Glomerular endothelial cell (primary cell): ENCODE measurements at places on chromosomes 13 and 19.

DNA sequence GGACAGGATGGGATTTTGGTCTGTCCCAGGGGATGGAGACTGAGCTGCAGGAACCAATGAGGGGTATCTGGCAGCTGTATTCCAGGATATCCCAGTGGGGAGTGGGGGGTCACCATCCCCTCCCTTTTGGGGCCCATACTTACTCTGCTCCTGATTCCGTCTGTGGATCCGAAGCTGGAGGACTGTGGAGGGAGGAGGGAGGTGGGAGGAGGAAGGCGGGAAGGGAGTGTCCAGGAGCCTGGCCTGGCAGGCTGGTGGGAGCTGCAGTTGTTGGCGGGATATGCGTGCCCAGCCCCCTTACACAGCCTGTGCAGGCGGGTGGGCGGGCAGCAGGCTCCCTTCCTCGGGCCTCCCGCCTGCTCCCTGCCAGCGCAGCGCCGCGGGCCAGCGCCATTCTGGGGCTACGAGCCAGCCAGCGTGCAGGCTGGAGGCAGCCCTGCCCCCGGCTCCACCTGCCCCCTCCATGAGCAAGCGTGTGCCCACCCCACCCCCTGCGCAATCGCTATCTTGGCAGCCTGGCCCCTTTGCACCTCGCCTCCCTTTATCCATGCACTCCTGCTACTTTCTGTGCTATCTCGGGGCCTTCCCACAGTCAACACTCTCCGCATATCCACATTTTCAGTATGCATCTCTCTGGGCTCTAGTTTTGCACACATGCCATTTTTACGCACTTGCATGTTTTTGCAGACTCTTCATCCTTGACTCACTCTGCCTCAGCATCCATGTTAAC lies 2.8 kb downstream of the MAMSTR start:
- DNase-seq = no peak

DNA sequence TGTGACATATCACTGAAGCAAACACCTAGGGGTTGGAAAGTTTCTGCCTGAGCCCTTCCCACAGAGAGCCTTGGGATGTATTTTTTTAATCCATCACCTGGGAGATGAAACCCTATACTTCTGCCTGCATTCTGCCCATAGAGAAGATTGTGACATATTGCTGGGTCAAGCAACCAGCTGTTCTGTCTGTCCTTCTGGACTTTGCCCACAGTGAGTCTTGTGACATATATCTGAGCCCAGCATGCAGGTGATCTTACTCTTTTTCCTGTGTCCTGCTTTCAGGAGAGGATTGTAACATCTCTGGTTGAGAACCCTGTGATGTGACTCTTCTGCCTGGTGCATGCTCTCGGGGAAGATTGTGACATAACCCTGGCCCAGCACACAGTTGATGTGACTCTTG lies 24.9 kb upstream of the ZNF681 start:
- no peak for DNase-seq

DNA sequence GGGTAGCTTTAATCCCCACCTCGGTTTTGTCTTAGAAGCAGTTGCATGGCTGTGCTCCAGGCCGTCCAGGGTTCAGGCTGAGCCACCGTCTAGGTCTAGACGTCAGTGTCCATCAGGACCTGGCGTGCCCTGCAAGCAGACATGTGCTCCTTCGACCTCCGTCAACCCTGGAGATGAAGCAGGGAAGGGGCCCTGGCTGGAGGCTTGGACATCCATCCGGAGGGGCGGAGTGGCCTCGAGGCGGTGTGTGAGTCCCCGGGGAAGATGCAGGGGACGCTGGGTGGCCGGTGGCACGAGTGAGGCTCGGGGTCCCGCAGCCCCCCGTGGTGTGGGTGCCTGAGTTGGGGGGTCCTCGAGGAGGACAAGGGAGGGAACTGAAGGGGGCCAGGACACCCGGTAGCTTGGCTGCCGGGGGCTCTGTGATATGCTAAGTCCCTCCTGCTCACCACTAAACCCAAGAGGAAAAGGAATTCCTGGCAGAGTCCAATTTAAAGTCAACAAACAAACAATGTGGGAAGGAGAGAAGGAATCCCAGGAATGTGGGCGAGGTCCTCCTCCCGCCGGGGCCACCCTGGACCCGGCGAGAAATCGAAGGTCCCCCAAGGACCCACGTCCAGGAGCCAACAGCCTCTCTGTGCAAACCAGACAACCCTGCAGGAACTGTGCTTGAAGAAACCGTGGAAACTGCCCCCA lies 14.9 kb upstream of the PTBP1 start:
- DNase-seq = no peak

DNA sequence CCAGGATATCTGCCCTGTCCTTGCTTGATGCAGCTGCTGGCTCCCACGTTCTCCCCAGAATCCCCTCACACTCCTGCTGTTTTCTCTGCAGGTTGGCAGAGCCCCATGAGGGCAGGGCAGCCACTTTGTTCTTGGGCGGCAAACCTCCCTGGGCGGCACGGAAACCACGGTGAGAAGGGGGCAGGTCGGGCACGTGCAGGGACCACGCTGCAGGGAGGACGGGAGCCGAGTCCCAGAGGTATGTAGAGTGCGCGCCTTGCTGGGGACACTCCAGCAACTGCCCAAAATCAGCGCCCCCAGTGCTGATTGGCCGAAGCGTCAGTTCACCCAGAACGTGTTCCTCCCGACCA lies 30.3 kb upstream of the MIER2 start:
- DNase-seq = no peak

DNA sequence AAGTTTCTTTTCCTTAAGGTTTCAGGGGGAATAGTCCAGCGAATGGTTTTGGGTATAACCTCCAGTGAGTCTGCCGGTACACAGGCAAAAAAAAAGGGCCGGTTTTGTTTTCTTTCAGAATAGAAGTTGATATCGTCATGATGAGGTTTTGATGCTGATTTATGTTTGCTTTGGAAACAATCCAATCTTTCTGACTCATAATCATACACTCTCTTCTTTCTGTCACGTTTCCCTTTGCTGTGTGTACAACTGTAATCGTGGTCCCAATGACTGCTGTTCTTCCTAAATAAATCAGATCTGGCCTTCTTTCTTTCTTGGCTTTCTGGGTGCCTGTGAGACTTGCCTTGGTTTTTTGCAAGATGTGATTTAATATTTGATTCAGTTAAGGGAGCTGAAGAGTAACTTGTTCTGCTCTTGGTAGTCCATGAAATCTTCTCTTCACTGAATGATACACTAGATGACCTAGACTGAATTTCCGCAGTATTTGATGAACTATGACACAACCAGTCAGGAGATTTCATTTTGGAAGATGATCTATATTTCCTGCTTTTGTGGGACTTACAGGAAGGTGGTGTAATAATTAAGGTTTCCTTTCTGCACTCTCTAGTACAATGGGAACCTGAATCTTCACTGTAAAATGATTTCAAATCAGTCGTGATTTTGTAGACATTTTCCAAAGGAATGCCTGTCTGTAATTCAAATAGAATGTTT lies 34.9 kb upstream of the METTL21C start:
- peak; percentile 90 for DNase-seq

- DNase-seq = no peak
These were observed 1691.7 kb upstream of the PCDH20 start for GRCh38 chr13:63107179-63107943.

GRCh38 chr13:103762523-103762922 lies 696.3 kb upstream of the SLC10A2 start:
- no peak for DNase-seq

DNA sequence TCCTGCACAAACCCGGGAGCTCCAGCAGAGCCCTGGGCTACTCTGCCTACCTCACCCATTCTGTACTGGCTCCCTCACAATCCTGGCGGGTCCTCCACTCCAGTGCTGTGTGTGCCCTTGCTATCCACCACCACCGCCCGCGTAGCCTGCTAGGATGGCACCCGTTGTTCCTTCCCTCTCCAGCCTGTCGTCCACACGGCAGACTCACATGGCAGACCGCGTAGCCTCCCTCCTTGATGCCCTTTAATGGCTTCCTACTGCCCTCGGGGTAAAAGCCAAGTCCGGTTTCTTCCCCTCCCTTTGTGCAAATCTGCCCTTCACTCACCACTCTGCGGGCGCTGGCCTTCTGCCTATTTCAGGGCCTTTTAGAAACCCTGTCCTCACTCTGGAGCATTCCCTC lies 106.6 kb downstream of the RAB20 start:
- DNase-seq = no peak

DNA sequence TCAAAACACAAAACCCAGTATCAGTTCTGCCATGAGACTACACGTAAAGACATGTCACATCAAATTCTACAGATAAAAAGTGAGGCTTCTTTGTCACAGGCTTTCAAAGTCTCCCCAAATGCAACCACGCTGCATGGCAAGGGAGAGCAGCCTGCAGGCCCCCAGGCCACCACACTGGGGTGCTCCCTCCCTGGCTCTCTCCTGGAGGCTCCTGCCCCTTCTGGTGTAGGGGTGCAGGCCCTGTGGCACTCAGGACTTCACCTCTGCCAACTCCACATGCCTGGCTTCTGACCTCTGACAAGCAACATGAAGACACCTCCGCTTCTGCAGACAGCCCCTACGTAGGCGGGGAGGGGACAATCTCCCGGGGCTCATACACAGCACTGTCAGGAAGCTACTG lies 14.3 kb downstream of the AKAP8 start:
- DNase-seq = no peak

- DNase-seq = no peak
These were observed 932.5 kb upstream of the MIR17HG start for GRCh38 chr13:90414691-90415596.

GRCh38 chr13:46211483-46212351 lies at the start of gene LRRC63:
TSS of gene LRRC63 (plus strand) at chr13:46211928. CDS start at chr13:46213035, 1,107 bp downstream.
- no peak for DNase-seq

- DNase-seq = no peak
These were observed 60.5 kb downstream of the CCNE1 start for GRCh38 chr19:29872224-29872731.

GRCh38 chr19:10871711-10872545 lies 575 bp downstream of the CARM1 start:
- DNase-seq = no peak

GRCh38 chr13:41150058-41150457 lies 17.5 kb upstream of the KBTBD6 start:
- DNase-seq = no peak

DNA sequence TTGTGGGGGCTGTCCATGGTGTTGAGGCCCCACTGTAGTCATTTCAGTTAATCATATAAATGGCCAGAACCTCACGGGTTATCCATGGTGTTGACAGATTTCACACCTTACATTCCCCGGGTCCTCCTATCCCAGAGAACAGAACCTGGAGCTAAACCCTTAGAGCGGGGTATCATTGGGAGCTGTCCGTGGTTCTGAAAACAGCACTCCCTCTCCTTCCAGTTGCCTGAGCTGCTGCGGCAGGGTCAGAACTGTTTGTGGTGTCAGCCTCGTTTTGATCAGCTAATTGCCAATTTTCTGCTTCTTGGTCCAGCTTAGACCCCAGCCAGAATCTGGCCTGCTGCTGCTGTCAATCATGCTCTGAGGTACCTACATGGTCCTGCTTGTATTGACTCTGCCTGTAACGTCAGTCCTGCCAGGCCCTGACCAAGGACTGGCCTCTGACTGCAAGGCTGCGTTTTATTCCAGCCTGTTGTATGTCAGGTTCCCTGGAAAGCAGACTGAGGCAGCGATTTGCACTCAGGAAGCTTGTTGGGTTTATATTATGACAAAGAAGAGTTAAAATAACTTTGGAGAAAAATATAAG lies 55.8 kb upstream of the KCTD15 start:
- peak; percentile 5 for DNase-seq

DNA sequence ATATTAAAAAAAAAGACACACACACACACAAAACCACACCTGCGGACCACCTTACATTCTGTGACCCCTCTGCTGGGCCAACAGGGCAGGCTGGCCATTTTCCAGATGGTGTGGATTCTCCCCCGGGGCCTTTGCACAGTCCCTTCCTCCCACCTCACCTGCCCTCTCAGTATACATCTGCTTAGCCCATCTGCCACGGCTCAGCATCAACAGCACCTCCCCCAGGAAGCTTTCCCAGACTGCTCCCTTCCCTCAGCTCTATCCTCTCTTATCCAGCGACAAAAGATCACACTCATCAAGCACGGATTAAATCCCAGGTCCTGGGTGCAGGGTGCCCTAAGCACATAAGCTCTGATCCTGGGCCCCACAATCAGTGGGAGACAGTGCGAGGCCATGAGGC lies 4.5 kb downstream of the ZNF787 start:
- DNase-seq = no peak

DNA sequence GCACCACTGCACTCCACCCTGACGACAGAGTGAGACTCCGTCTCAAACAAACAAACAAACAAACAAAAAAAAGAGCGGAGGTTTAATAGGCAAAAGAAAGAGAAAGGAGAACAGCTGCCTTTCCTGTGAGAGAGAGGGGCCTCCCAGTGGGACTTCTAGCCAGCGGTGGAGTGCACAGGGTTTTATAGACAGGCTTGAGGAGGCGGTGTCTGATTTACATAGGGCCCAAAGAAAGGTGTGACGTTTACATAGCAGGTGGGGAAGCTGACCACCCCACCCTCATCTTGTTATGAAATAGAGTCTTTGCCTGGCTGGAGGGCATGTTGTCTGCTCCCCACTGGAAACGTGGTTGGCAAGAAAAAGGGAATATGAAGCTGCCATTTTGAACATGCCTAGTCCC lies 106.0 kb upstream of the CSNK1A1L start:
- DNase-seq = no peak

DNA sequence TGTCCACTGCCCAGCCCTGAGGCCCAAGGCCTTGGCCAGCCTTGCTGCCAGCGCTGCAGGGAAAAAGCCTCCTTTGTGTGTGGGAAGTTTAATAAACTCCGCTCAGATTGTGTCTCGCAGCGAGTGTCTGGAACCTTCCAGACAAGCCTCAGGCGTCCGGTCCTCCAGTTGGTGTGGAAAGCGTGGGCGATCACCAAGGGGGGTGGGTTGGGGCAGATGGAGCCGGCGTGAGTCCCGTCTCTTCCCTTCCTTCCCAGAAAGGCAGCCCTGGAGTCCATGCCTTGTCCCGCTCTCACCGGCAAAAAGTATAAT lies 4.6 kb downstream of the STK11 start:
- no peak for DNase-seq

DNA sequence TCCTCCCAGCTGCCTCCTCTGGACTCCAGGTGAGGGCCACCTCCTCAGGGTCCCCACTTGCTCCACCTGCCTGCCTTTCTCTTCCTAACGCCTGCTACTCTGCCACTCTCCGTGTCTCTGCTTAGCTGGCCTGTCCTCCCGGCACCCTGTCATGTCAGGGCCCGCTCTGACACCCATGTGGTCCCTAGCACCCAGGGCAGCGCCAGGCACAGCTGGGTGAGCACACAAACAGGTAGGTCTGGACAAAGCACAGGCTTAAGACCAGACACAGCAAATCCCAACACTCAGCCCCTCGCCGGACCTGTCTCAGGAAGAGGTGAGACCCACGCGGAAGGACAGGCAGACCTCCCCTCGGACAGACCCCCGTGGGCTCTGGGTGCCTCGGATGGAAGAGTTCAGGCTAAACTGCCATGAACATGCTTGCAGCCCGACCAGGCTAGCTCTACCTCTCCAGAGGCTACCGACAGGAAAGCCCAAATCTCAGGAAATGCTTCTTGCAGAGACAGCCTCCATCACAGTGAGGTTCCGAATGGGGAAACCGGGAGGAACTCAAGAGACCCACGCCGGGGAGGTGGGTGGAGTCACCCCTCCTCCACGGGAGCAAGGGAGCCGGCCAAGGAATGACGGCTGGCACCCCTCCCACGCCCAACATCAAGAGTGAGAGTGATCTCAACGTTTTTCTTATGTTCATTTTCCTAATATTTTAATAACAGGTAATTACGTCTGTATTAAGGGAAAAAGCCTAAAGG lies 12.5 kb downstream of the ZNF787 start:
- DNase-seq = no peak

- DNase-seq = no peak
These were observed 1114.5 kb upstream of the ATXN8OS start for GRCh38 chr13:68993154-68993553.
